ENCODE measurements at places on chromosomes 5 and 9. TPM values are rescaled to one million over a fixed set of nuclear protein-coding genes. Genes with fewer than 3 reads are reported as not detected.

- H3K27ac ChIP-seq, result no peak overlapping the region
- H3K27me3 ChIP-seq, result no peaks in the 10 kb centered on the region
Observed at GRCh38 chr5:17727098-17727497, 92.8 kb downstream of the TAF11L14 start.

POU5F2 gene
- total RNA-seq, result 1.2 TPM

DNA sequence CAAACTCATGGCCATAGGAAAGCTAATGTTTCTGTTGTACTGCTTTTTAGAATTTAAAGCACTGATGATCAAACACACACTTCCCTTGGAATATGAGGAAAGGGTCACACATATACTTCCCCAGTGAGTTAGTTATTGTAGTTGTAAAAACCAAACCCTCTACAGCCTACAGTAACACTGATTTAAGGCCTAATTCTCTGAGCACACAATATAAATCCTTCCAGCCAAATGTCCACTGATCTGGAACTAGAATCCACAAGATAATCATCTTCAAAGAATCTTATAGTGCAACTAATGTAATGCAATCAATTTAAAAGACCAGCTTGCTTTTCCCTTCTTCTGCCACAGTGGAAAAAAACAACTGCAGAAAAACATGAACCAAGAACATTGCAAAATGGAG lies 219.3 kb downstream of the CAAP1 start:
- no peak overlapping the region for H3K4me3 ChIP-seq
- H3K27ac ChIP-seq, result no peak overlapping the region
- no peak for DNase-seq
- no peaks in the 10 kb centered on the region for H3K4me1 ChIP-seq
- H3K27me3 ChIP-seq, result no peaks in the 10 kb centered on the region

GRCh38 chr9:35112257-35113020 lies 3.2 kb downstream of the ATOSB start:
- H3K4me1 ChIP-seq, result peaks cover 10% of the 10 kb centered on the region
- H3K27ac ChIP-seq, result peak overlapping the region; percentile 88
- H3K36me3 ChIP-seq, result no peaks in the 10 kb centered on the region
- DNase-seq, result no peak
- H3K27me3 ChIP-seq, result no peaks in the 10 kb centered on the region
